IPS DF 19.7 (cell line): ENCODE measurements at places on chromosomes 7 and 10.
A peak's percentile ranks its signal among the peaks of the same experiment; 100 is the strongest.

- DNase-seq, result no peak
Observed at GRCh38 chr10:98370831-98371820, 43.9 kb downstream of the PYROXD2 start.

DNA sequence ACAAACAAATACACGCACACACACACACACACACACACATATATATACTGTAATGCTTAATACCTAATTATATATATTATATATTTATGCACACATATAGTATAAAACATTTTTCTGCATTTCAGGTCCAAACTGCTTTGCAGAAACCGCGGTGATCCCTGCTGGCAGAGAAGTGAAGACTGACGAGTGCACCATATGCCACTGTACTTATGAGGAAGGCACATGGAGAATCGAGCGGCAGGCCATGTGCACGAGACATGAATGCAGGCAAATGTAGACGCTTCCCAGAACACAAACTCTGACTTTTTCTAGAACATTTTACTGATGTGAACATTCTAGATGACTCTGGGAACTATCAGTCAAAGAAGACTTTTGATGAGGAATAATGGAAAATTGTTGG, 138.5 kb downstream of the VWC2 start:
- no peak for DNase-seq

- DNase-seq, result no peak
Observed at GRCh38 chr10:88111294-88111693, 247.9 kb downstream of the PTEN start.

DNA sequence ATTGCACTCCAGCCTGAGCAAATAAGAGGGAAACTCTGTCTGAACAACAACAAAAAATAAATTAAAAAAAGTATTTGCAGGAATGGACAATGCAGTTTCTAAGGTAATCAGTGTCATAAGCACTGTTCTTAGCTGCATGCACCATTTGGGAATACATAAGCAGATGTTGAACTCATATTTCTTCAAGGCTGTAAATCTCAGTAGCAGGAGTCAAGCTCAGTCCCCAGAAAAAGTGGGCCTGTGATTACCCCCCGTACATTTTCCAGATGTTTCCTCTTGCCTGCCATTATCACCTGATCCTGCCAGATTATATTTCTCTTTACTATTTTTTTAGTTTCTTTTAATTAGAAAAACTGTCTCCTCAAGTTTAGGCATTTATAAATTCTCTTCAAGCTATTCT, 667.6 kb upstream of the ANKRD30A start:
- DNase-seq, result no peak

- DNase-seq, result no peak
Observed at GRCh38 chr7:15334536-15335263, 227.1 kb downstream of the AGMO start.

DNA sequence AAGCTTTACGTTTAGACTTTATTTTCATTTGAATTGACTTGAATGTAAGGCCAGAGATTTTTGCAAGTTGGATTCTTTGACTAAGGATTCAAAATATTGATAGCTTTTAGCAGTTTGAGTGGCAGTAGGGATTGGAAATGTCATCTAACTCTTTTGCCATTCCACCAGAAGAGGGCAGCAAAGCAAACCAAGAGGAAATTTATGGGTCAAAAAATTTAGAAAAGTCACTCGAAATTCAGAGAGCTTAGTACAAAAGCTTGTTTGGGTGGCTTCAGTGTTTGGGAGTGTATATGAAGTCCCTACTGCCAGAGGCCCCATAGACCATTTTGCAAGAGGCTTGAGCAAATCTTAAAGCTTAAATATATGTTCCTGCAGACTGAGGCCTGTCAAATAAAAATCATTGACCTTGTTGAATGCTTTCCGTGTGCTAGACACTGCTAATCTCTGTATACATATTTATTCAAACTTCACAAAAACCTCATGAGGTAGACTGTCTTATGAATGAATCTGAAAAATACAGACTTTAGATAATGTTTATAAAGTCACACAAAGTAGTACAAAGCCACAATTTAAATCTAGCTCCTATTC, 44.6 kb upstream of the RSBN1L start:
- no peak for DNase-seq

DNA sequence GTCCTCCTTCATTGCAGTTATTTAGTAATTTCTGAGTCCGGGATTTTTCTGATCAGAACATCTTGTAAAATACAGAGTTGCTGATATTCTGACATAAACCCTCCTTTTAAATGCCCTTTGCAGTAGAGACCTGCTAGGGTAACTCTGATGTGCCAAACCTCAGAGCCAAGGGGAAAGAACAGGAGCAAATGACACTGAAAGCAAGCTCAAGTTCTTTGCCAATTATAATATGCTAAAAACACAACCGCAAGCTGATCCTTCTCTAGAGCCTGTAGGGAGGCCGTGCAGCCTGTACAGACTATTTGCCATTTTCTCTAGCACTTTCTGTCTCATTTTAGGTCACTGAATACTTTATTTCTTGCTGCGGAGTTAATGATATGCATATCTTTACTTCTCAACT, 240.4 kb downstream of the CAMK1D start:
- DNase-seq, result no peak

GRCh38 chr10:121593281-121594075, 4.8 kb downstream of the FGFR2 start:
- no peak for DNase-seq

GRCh38 chr10:99532687-99533495, at the start of gene NKX2-3:
NKX2-3 (plus strand) TSS chr10:99532942; CDS start chr10:99533132, 190 bp downstream.
- DNase-seq, result no peak

- no peak for DNase-seq
Observed at GRCh38 chr7:117124591-117125220, 171.4 kb downstream of the ST7 start.

GRCh38 chr10:76031099-76031498, 599.7 kb downstream of the LRMDA start:
- DNase-seq, result no peak

- no peak for DNase-seq
Observed at GRCh38 chr7:21086688-21087087, 300.0 kb upstream of the SP8 start.

DNA sequence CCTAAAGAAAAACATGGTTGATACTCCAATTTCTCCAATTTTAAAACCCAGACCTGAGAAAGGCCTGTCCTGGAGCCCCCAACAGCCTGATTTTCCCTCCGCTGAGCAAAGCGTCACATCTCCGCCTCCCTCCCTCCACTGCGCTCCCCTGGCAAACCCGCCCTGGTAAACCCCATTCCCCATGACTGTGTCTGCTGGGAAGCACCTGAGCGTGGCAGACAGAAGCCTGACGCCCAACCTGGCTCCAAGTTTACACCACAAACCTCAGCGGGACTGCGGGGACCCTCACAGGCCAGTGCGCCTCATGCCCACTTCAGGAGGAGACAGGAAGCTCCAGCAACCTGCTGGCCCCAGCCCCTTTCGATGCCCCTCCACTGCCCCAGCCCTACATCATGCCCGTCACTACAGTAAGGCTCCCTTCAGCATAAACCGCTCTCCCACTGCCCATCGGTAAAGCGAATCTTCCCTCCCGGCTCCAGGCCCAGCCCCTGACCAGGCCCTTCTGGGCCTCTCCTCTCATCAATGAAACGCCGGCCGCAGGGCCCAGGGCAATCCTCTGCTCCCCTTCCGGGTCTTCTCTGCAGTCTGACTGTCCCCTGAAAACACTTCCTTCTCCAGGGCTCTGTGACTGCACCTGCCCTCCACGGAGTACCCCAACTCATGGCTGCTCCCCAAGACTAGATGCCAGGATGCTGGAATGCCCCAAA, 233.3 kb downstream of the MAD1L1 start:
- no peak for DNase-seq

DNA sequence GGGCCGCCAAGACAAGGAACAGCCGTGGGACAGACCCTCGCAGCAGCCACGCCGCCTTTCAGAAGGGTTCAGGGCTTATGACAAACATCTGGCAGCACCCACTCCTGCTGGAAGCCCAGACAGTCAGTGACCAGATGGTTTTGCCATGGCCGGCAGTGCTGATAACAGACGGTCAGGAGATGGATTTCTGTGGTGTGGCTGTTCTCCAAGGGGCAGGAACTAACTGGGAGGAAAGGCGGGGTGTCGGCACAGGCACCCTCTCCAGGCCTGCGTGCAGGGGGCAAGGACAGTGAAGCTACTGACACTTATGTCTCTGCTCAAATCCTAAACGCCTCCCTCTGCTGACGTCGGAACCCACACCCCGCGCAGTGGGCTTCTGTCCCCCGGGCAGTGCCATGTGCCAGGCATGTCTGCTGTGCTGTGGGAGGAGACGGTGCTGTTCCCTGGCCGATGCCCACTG, 416.1 kb downstream of the DNAJB6 start:
- DNase-seq, result no peak

DNA sequence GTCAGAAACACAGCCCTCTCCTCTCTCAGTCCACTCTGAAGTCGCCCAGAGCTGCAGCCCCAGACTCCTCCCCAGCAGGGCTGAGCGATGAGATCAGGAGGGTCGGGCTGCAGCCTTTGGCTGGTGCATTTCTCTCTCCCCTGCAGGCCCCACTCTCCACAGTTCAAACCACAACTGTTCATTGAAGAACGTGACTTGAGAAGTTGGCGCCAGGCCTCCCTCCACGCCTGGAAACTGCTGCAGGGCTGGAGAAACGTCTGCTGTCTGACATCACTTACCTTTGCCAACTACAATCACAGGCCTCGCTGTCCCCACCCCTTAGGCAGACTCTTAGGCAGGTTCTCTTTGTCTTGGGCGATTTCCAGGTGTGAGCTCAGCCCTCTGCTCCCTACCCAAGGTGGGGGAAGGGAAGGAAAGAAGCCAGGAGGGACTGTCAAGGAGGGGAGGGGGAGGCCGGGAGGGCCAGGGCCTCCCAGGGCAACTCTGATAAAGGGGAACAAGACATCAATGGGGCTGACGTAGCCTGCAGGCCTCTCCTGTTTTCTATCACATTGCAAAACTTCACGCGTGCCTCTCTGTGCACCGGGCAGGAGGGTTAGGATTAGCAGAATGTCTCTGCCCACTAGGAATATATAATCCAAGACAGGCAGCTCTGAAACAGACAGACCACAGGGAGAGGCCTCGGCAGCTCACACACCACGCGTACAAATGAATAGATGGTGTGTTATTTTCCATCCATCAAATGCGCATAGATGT, 32.7 kb downstream of the CALML5 start:
- DNase-seq, result peak; percentile 90

GRCh38 chr7:145398758-145399157, 562.9 kb upstream of the TPK1 start:
- DNase-seq, result no peak

- no peak for DNase-seq
Observed at GRCh38 chr10:113264333-113265131, 288.3 kb upstream of the HABP2 start.

DNA sequence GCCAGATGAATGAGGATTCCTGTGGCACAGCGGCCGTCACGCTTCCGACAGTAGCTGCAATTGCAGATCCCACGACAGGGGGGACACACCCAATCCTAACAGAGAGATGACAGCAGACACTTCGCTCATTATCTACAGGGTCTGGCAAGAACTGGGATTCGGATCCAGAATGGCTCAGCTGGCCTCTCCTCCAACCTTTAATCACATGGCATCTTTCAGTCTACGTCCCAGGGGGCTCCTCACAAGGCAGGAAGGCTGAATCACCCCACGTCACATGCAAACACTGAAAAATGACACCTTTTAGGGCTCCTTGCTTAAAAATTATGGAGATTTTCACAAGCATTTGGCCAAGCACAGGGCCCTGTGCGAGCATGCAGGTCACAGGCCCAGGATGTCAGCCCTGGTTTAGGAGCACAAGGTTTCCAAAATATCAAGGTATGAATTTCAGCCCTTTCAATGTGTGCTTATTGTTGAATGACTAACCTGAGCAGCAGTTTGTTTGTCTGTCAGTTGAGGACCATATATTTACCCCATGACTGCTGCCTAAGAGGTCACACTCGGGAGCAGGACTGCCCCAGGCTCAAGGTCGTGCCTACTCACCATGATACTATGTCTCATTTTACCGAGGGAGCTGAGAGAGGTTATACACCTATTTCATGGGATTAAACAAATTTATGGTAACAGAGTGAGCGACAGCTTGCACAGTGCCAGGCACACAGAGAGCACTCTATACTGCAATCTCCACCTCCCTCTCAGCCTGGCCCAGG, 42.5 kb downstream of the CDCA7L start:
- no peak for DNase-seq

DNA sequence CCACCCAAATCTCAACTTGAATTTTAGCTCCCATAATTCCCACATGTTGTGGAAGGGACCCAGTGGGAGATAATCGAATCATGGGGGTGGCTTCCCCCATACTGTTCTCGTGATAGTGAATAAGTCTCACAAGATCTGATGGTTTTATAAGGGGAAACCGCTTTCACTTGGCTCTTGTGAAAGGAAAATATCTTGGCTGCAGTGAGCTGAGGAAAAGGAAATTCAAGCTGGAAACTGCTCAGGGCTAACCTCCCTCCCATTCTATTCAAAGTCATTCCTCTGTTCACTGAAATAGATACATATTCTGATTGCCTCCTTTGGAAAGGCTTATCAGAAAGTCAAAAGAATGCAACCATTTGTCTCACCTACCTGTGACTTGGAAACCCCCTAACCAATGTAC, 15.8 kb downstream of the CYCS start:
- DNase-seq, result no peak

GRCh38 chr7:120304674-120305073, 31.7 kb downstream of the KCND2 start:
- DNase-seq, result no peak

DNA sequence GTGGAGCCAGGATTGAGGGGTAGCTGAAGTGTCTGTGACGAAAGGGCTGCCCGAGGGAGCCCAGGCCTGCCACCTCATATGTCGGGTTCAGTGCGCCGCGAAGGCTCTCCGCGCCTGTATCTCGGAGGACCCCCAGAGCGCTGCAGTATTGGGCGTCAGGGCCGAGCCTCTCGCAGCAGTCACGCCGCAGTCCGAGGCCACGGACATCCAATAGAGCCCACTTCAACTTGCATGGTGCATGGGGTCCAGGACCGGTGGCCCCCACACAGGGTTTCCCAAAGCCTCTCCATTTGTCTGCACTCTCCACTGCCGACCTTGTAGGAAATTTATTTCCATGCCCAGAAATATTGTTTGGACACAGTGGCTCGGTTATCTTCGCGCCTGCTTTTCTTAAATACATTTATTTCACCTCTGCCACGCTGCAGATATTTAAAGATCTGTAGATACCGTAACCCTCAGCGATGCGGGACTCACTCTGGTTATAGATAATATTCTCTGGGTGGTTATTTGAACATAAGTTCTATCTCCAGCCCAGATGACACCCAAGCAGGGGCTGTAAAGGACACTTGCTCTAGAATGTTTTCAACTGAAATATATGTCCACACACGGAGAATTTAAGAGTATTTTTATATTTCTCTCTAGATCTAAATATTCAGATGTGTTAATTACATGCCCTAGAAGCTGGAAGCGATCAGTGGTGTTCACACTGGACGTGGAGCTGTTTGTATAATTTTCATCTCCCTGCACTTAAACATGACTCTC, 5.1 kb upstream of the ZNF503 start:
- no peak for DNase-seq

DNA sequence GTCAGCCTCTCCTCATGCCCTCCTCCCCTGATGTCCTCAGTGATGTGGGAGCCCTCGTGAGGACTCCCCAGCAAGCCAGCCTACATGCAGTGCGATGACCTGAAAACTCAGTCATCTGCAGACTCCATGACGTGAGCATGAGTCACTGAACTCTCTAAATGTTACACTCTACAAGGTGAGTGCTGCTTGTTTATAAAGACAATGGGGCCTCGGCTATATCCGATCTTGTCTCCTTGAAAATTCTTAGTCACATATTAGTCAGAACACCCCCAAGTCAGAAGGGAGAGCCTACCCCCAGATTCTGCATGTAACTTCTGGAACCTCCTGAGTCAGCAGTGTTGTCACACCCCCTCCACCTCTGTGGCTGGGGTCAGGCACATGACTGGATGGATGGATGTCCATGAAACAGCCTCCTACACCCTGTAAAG, 673.8 kb downstream of the INHBA start:
- no peak for DNase-seq
